ENCODE measurements at places on chromosomes 12 and 14.

DNA sequence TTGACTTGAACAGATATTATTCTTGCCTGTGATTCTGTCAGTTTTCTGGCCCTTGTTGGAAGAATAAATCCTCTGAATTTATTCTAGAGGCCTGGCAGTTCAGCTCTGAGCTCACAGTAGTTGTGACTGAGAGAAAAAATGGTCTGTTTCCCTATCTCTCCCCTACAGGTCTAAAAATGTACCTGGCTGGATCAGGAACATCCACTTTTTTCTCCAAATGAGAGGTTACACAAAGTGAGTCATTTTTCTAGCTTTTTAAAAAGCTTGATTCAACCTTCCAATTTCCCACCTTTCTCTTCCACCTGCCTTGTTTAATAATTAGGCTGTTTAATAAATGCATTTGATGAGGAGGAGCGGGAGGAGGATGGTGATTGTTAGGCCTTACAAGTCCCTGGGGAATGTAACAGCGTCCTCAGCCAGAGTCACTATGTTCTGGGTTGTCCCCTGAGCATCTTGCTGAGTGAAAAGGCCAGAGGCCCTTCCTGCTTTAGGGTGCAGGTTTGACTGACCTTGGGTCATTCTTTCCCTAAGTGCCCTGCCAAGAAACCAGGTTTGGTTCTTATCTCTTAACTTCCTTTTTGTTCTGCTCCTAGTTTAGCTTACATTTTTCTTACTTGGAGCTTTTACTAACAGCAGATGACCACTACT is 91.7 kb upstream of the FUT8 start:
- no peak for DNase-seq

- DNase-seq = no peak
These were observed 40.4 kb downstream of the CAPS2 start for GRCh38 chr12:75289753-75290152.

DNA sequence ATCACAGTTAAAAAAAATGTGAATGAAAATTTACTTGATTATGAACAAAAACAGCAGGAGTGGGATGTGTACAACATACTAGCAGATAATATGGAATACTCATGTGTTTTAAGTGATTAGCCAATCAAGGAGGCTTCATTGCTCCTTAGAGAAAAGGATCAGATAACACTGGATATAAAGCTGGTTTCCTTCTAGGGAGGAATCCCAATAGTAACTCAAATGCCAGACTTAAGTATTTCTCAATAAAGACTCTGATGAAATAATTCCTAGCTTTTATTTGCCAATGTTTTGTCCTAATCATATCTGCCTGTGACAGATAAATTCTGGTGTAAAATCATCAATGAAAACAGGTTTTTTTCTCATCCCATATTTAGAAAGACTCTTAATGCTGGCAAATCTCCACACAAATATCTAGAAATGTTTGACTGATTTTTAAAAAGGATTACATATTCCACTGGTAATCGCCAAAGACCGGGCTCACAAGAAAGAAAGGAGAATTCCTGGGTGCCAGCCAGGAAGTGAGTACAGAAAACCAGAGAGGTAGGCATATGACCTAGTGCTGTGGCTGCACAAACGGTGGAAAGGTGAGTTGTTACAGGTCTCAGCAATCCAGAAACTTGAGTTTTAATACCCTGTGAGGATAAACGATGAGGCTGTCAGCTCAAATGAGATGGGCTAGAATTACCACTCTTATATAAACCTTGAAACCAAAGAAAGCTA is 108.6 kb upstream of the TTC7B start:
- DNase-seq = no peak

DNA sequence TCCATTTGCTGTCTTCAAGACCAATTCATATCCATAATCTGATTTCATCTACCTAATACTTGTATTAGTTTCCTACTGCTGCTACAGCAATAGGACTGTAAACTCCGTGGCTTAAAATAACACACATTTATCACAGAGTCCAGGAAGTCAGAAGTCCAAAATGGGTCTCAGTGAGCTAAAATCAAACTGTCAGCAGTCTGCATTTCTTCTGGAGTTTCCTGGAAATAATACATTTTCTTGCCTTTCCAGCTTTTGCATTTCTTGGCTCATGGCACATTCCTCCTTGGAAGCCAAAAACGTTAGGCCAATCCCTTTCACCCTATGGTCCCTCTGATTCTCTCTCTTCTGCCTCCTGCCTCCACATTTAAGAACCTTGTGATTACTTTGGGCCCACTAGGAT is 239.8 kb downstream of the PRKD1 start:
- no peak for DNase-seq

DNA sequence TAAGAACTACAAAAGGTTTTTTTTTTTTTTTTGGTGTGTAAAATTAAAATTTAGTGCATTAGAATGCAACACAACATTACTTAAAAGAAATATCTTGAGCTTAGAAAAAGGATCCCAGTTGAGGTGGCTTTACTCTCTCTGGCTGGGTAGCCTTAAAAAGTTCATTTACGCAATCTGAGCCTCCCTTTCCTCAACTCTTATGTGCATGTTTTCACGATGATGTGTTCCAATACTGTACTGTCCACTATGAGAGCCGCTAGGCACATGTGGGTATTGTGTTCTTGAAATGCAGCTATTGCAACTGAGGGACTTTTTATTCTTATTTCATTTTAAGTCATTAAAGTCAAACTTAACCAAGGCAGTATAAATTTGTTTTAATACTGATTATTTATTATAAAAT is 460.9 kb upstream of the SYT1 start:
- no peak for DNase-seq

DNA sequence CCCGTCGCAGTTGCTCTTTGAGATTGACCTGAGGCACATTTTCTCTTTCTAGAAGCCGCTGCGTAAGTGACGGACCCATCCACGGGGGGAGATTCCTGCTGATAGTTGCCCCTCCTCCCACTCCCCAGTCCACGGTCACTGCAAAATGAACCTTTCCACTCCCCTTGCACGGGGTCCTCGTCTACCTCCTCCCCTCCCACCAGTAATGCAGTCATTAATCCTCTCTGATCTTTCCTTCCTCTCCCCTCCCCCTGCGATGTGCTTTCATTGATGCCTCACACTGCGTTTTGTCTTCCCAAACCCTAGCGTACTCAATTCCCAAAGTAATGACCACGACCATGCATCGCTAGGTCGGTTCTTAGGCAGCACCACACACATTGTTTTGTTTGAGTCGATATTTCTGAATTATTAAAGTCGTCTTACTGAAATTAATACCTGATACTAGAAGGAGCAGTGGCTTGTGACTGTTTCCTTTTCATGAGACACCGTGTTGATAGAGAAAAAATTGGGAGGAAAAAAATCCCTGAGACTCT is 857 bp downstream of the ETNK1 start:
- no peak for DNase-seq

Measured in stimulated activated CD8-positive, alpha-beta memory T cell treated with anti-CD3 and anti-CD28 coated beads, Interleukin-7, amount 100 ng/mL, for 1 hour (primary cell).